ENCODE measurements at places on chromosomes 16 and 17. TPM values are rescaled to one million over a fixed set of nuclear protein-coding genes. Genes with fewer than 3 reads are reported as not detected.

The TPSG1 gene
- total RNA-seq: not detected

The OR1F1 gene
- not detected for total RNA-seq

The RRN3 gene
- total RNA-seq: 38.3 TPM

The SMYD4 gene
- 8.7 TPM for total RNA-seq

- peak; percentile 43 for DNase-seq
Measured at GRCh38 chr16:46972429-46973206, 856 bp downstream of the DNAJA2 start.

DNA sequence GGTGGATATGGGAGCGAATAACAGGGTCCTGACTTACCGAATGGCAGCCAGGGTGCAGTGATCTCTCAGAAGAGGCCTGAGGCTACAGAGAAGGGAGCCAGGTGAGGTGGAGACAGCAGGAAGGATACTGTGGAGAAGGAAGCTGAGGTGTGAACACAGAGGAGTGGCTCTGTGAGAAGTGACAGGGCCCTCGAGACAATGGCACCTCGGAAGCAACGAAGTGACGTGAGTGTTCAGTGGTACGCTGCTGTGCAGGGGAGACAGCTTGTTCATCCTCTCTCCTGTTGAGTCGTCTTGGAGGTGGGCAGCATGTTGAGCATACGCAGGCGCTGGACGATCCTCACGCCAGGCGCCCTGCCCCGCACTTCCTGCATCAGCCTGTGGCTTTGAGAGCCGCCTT lies 390.3 kb downstream of the CPPED1 start:
- DNase-seq: no peak

- peak; percentile 12 for DNase-seq
Measured at GRCh38 chr16:75462806-75463205, 1.7 kb downstream of the TMEM170A start.
